ENCODE measurements at places on chromosomes 5 and 9. TPM values are rescaled to one million over a fixed set of nuclear protein-coding genes. Genes with fewer than 3 reads are reported as not detected.

PCDHGB3 gene
- 8.2 TPM for total RNA-seq

SLCO6A1 gene
- 0.41 TPM for total RNA-seq

PLAC8L1 gene
- 0.82 TPM for total RNA-seq

PCDHGA4 gene
- 5.7 TPM for total RNA-seq

SLC4A9 gene
- total RNA-seq = under 0.01 TPM

DNA sequence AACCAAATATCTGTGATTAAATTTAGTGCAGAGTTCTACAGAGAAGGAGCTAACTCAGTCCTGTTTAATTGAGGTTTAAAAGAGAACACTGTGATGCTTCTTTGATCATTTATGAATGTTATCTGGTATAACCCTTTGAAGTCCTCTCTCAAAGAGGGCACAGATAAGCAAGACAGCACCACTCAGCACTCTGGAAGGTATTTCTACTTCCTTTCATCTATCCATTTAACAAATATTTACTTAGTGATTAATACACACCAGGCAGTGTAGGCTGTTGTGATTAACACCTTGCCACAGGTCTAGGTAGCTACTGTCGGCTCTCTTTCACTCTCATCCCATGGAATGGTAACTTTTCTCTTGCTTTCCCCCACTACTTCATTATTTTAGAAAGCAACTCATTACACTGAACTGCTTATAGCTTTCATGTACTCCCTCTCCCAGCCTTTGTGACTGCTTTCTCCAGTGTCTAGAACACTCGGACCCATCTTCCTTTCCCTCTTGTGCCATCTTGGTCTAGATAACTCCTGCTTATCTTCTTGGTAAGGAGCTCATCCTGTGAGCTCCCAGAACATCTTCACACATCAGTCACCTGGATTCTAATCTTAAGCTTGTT, 54.7 kb downstream of the GLDC start:
- DNase-seq = no peak

DNA sequence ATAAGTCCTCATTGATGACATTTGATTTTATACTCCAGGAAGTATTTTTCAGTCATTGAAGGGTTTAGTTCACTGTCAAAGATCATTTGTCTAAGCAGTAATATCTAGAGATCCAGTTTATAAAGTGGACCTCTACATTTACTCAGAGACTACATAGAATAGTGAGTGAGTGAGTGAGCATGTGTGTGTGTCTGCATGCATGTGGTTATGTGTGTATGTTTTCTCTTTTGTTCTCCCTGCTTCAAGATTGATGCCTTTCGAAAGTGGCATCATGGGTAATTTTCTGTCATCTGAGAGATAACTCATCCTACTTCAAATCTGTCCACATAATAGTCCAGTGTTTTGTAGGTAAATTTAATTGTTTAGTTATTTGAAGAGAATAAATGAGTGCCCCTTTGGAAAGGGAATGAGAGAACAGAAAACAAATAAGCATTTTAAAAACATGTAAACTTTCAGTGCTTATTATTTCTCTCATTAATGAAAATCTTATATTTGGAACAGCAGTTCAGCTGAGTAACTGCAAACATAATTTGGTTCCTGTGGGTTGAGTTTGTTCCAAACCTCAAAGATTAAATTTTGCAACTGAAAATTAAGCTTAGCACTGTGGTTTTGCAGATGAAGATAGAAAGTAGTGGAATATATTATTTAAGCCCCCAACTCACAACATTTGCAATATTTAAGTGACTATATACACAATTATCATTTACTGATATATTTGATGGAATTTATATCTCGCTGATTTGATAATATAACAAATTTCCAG, 1295.1 kb upstream of the C9orf72 start:
- no peak for DNase-seq

DNA sequence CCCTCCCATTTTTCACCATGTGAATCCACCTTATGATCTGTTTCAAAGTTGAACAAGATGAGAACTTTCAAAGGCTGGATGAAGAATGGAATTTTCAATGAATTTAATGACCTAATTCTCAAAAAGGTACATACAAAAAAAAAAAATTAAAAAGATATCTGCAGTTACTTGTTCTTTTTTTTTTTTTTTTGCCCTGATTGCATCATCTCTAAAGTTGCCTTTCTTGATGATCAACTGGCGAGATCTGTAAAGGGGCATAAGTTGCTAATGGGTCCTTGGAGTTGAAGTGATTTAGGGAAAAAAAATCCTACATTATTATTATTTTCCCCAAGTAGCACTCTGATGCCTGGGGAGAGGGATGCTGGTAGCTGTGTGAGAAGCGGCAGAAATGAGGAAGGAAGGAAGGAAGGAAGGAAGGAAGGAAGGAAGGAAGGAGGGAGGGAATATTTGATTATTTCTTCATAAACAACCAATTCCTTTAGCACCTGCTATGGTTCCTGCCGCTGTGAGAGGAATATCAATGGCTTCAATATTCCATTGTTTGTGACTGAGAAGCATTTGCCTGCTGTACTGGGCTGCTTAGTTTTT, 48.8 kb upstream of the CD180 start:
- DNase-seq = no peak

GRCh38 chr9:89448381-89448780, 49.5 kb downstream of the SEMA4D start:
- DNase-seq = peak; percentile 71

DNA sequence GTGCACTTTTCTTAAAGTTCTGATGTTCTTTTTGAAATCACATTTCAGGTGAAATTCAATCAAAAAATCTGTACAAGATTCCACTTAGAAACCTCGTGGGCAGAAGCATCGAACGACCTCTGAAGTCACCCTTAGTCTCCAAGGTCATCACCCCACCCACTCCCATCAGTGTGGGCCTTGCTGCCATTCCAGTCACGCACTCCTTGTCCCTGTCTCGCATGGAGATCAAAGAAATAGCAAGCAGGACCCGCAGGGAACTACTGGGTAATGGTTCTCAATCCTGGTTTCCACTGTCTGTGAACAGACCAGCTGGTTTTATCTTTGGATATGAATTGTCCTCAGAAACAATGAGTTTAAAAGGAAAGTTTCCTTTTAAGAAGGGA, 8.1 kb upstream of the SLC2A8 start:
- DNase-seq = no peak

GRCh38 chr5:139386050-139386438, 2.9 kb upstream of the SLC23A1 start:
- DNase-seq = no peak

DNA sequence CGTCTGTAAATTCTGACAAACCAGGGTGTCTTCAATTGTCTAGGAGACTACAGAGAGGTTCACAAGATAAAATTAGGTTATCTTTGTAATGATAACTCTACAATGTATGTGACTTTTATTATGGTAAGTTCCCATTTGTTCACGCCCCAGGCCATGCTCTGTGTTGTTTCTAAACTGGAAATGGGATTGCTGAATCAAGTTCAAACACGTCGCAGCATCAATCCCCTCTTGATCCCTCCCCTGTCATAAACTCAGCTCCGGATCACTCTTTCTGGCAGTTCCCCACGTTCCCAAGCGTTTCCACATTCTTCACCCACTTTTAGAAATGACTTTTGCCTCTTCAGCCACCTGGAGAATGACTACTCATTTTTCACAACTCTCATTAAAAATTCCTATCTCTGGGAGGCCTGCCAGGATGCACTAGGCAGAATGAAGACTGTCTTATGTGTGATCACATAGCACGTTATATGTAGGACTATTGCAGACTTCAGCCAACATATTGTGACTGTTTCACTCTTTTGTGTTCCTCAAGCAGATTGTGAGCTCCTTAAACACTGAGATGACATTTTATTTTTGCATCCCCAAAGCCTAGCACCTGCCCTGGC, 1124.2 kb upstream of the WWC1 start:
- DNase-seq = no peak

DNA sequence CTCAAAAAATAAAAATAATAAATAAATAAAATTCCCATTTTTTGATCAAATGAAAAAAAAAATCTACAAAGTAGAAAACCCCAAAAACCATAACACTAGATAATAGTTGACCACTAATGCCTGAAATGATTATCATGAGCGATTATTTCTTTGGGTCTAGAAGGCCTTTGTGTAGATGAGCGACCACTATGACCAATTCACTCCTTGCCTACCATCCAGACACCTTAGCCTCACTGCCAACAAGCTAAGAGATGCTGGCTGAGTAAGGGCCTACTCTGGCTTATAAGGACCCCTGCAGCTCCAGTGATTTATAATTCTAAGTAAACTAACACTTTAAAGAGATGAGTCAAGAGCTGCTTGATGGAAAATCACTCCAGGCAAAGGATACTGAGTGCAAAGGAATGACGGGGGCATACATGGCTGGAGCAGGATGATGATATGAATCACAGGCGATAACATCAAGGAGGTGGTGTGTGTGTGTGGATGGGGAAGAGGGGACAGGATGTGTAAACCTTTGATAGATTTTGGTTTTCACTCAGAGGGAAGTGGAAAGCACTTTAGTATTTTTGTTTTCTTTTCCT, 4.8 kb upstream of the F2RL1 start:
- DNase-seq = no peak

GRCh38 chr9:32234451-32234850, 150.0 kb upstream of the ACO1 start:
- DNase-seq = no peak

DNA sequence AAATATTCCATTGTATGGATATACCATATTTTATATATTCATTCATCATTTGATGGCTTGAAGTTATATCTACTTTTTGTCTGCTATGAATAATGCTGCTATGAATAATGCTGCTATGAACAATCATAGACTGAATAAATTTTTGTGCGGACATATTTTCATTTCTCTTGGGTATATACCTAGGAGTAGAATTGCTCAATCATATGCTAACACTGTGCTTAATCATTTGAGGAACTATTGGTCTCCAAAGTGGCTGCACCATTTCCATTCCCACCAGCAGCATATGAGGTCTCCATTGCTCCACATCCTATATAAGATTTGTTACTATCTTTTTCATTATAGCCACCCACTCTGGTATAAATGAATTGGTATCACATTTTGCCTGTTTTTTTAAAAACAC, 18.3 kb upstream of the TEK start:
- DNase-seq = no peak

DNA sequence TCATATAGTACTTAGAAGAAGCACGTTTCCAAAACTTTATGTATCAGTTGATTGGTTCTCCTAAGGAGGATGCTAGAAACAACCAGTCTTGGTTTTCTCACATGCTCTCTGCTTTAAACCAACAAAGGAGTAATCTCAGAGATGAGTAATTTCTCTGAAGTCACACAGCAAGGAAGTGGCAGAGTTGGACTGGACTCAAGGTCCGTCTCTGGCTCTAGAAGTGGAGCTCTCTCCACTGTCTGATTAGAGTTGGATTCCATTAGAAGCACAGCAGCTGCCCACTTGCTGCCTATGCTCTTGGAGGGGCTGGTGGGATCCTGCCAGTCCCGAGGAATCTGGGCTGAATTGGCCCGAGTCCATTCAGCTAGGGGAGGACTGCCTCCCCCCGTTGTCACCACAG, 21.0 kb downstream of the RALGPS1 start:
- DNase-seq = no peak
